ENCODE measurements at places on chromosomes 11 and 22.
A peak's percentile ranks its signal among the peaks of the same experiment; 100 is the strongest.

DNA sequence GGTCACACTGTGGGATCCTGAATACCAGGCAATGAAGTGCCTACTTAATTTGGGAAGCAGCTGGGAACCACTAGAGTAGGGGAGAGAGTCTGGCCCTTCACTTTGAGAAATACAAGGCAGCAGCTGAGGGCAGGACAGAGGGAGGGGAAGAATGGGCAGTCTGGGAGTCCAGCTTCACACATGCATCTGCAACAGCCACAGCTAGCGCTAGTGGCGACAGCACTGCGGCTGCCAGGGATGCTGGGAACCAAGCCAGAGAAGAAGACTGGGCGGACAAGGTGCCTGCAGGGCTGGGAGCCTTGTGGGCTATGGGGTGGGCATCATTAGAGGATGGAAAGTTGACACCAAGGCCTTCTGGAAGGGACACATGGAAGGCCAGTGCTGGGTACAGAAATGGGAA lies 15.8 kb downstream of the SCUBE2 start:
- DNase-seq: no peak

DNA sequence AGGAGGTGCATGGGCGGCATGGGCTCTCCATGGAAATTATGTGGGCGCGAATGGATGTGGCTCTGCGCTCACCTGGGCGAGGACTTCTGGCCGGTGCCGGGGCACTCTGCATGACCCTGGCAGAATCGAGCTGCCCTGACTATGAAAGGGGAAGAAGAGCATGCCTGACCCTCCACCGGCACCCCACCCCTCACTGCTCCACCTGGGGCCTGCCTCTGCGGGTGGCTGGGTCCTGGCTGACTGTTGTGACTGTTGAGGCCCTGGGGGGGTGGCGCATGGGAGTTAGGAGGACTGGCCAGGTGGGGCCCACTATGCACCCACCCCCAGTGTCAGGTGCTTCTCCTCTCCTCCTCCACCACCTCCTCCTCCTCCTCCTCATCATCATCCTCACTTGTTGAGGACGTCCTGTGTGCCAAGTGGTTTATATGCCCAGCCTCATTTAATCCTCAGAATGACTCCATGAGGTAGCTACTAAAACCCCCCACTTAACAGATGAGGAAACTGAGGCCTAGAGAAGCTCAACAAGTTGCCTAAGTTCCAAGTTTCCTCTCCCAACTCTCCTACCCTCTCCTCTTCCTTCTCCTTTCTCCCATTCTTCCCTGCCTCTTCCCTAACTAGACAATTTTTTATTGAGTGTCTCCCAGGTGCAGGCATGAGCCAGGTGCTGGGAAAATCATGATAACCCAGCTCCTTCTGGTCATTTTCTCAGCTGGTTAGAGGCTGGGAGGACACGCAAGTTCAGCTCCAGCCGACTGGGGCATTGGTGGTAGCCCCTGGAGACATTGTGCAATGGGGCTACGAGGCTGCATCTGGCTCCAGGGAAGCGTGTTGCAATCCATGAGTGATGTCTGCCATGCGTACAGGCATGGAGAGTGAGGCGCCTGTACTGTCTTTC lies 2.3 kb downstream of the MYEOV start:
- DNase-seq: peak; percentile 29

GRCh38 chr22:46915950-46916730 lies 153.7 kb downstream of the TBC1D22A start:
- no peak for DNase-seq

GRCh38 chr11:2085251-2086066 lies 53.7 kb downstream of the IGF2 start:
- DNase-seq: no peak

GRCh38 chr11:32983506-32983905 lies 32.2 kb upstream of the DEPDC7 start:
- DNase-seq: no peak

DNA sequence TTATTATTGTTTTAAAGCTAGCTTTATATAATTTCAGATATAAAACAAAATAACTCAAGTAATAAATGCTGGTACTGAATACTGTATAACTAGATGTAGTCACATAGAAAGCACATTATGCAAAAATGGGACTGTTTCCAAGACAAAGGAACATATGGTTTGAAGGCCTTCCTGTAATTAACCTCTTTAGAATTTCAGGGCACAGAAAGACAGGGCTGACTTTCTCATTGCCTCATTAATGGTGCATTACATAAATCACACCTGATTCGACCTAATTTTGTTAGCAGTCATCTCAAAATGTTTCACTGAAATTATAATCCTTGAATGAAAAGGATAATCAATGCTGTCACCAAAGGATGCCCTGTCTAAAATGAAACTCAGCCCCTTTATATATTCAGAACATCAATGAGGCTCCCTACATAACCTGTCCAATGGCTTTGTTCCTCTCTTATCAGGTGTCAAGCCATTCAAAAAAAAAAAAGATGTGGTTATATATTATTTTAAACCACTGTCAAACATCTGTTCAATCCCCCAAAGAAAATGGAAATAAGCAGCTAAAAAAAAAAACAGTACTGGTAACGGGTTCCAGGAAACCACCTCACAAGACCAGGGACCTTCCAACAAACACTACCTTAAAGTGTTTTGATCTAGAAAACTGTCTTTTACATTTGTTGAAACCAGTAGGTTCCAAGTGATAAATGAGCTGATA lies 77.4 kb downstream of the FAM168A start:
- peak; percentile 36 for DNase-seq

DNA sequence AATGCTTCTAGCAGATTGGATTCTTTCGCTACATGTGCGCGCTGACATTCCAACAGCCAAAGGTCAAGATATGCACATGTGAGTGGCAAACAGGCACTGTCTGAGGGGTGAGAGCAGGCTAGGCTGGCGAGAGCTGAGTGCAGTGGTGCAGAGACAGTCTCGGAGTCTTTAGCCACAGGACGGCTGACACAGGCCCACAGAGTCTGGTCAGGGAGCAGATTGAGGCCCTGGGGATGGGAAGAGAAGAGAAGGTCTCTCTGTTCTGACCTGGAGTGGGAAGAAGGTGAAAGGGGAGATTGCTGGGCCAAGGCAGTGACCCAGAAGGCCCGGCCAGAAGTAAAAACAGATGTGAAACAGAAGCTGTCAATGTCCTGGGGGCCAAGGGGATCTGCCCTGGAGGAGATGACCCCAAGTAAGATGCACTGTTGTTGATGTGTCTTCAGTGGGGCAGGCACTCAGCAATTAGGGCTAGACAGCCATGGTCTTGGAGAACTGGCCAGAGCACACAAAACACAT lies 197.8 kb downstream of the ETS1 start:
- DNase-seq: no peak

DNA sequence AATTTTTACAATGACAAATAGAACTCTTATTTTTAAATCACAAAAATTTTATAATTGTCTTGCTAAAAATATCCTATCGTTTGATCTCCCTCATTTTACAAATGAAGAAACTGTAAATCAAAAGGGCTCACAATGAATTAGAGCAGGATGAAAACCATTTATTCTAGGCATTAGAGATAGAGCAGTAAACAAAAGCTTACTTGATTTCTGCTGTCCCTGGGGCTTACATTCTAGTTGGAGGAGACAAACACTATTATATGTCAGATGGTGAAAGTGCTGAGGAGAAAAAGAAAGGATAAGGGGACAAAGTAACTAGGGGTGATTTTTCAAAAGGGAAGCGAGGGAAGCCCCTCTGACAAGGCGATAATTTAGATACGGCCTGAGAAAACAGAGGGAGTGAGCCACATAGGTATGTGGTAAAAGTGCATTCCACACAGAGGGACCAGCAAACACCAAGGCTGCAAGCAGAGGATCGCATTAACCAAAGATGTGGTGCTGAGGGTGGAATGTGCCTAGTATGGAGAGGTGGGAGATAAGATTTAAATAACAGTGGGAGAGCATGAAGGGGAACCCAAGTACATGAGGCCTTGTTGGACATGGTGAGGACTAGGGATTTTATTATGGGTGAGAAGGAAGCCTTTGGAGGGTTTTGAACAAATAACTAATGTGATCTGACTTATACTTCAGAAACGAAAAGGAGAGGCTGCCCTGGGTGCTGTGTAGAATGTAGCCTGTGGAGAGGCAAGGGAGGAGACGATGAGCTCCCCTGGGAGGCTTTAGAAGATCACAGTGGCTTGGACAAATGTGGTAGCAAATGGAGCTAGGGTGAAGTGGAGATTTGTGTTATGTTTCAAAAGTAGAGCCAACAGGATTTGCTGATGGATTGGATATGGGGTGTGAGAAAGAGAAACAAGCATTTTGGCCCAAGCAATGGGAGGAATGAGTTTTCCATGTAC lies 62.1 kb downstream of the PDHX start:
- no peak for DNase-seq

DNA sequence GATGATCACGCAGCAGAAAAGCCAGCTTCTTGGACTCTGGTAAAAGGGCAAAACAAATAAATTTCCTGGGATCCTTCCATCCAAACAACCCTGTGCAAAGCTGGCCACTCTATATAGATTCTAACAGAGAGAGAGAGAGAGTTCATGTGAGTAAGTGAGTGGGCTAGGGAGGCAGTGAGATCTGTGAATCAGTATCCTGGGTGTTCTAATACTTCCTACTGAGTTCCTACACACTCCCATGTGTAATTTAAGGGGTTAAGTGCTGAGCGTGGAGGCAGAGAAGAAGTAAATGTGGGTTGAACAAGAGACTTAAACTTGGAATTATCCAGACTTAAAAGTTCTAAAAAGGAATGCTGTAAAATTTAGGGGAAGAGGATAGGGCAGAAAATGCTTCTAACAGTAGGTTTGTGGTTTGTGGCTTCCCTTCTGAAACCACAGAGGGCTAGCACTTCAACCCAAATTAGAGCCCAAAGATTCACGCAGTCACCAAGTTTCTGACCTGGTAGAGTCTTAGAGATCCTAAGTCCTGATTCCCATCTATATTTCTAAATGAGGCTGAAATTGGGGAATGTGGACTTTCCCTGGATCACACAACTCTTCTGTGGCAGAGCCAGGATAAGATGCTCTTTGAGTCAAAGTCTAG lies 413.9 kb downstream of the TENM4 start:
- DNase-seq: peak; percentile 60

GRCh38 chr11:86247608-86248007 lies 3.1 kb downstream of the EED start:
- DNase-seq: no peak

GRCh38 chr22:26804315-26804714 lies 146.9 kb downstream of the MIAT start:
- DNase-seq: no peak

GRCh38 chr11:12691473-12691872 lies 17.3 kb downstream of the TEAD1 start:
- DNase-seq: peak; percentile 52

GRCh38 chr22:41933411-41934177 lies 7.0 kb upstream of the TNFRSF13C start:
- no peak for DNase-seq

GRCh38 chr11:66343176-66343575 lies 1.7 kb downstream of the BRMS1 start:
- no peak for DNase-seq

GRCh38 chr11:96090711-96091110 lies 166.8 kb upstream of the MTMR2 start:
- peak; percentile 74 for DNase-seq

- no peak for DNase-seq
Measured at GRCh38 chr22:17043521-17043920, 35.5 kb upstream of the GAB4 start.

DNA sequence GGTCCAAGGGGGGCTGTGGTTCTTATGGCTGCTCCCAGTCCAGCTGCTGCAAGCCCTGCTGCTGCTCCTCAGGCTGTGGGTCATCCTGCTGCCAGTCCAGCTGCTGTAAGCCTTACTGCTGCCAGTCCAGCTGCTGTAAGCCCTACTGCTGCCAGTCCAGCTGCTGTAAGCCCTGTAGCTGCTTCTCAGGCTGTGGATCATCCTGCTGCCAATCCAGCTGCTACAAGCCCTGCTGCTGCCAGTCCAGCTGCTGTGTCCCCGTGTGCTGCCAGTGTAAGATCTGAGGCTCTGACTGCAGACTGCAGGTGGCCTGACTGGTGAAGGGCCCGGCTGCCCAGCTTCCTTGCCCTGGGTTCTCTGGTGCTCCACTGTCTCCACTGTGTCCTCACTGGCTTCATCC lies 696 bp downstream of the KRTAP5-5 start:
- DNase-seq: no peak

DNA sequence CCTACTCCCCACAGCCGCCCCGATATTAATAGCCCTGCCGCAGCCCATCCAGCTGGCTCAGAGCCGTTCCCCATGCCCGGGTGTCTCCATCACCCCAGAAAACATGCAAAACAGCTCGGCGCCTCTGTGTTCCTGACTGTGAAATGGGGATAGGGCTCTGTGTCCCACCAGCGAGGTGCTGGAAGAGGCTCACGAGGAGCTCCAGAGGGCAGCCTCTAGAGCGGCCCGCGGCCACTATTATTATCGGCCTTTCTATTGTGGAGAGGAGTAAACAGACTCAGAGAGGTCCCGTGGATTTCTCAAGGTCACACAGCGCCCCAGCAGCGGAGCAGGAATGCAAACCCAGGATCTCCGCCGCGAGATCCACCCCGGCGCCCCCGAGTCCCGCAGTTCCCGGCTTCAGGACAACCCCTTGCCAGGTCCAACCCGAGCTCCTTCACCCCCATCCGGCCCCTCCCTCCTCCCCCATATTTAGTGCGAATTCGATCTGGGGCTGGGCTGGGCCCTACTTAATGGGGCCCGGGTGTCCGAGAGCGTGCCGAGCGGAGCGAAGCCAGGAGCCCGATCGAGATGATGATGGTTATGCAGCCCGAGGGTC lies at the start of gene ACTN3:
TSS of gene ACTN3 (plus strand) at position 536 of the 598 bp plus-strand sequence. CDS start at position 571, 35 bp downstream.
- no peak for DNase-seq

DNA sequence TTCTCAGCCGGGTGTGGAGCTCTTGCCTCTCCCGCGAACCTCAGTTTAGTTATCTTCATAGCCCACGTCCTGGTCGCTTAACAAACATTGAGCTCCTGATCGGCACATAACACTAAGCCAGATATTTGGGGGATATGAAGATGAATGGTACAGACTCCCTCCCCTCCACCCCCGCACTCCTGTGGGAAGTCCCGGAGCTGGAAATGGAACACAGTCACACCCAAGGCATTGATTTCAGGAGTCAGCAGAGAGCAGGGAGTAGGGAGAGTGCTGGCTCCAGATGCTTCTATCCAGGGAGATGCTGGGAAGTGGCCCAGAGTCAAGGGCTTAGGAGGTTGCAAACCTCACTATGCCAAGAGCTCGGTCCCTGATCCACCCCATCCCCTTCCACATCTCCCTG lies 26.1 kb upstream of the CABP7 start:
- no peak for DNase-seq

- DNase-seq: peak; percentile 46
Measured at GRCh38 chr22:28243539-28243938, 324.5 kb upstream of the PITPNB start.

DNA sequence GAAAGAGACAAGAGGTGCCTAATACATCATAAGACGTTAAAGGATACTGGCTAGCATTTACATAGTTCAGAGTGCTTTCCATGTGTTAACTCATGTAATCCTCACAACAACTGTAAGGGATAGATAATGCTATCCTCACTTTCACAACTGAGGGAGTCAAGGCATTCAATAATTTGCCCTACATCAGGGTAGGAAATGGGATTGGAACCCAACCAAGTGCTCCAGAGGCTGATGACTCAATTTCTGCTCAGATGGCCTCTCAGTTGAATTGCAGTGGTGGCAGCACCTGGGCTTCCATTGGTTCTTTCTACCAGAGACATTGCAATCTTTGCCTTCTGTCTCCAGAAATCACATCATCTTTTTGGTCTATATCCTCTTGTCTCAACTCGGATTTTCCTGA lies 232.9 kb downstream of the ETS1 start:
- DNase-seq: no peak

GRCh38 chr11:102527684-102528083 lies 2.9 kb downstream of the MMP7 start:
- no peak for DNase-seq

All from astrocyte of the spinal cord (primary cell).